ENCODE measurements at places on chromosomes 4 and X.

DNA sequence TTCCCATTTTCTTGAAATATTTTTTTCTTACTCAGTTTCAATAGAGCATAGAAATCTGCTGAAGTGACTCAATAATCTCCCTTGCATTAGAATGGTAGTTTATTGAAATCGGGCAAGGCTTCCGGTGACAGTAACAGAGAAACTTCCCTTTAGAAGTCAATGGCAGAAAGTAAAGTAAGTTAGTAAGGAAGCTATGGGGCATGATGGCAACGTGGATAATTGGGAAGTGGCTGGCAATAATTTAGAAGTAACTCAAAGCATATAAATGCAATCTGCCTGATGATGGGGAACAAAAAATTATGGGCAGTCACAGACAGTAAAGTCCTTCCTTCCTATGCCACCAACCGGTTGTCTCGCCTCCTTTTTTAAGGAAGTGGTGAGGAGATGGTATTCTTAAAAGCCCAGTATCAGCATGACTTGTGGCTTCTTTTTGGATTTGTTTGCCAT, 7.6 kb downstream of the CYBB start:
- H3K27ac ChIP-seq, result no peak overlapping the region
- DNase-seq, result no peak
- H3K4me1 ChIP-seq, result peaks cover 17% of the 10 kb centered on the region
- H3K4me3 ChIP-seq, result no peak overlapping the region
- H3K27me3 ChIP-seq, result no peaks in the 10 kb centered on the region

DNA sequence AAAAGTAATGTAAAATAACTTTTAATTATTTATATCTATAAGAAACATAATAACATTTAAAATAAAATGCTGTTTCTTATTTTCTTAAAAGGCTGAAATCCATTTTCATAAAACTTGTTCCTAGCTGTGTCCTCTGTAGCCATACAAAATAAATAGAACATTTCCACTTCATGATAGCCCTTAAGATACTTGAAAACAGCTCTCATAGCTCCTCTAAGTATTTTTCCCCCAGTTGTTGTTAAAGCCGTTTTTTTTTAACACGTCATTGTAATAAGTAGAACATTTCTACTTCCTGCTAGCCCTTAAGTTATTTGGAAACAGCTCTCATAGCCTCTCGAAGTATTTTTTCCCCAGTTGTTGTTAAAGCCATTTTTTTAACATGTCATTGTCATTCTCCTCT, 97.3 kb upstream of the SOX3 start:
- DNase-seq, result no peak
- no peak overlapping the region for H3K27ac ChIP-seq
- H3K36me3 ChIP-seq, result no peaks in the 10 kb centered on the region
- H3K4me3 ChIP-seq, result no peak overlapping the region
- no peaks in the 10 kb centered on the region for H3K27me3 ChIP-seq

DNA sequence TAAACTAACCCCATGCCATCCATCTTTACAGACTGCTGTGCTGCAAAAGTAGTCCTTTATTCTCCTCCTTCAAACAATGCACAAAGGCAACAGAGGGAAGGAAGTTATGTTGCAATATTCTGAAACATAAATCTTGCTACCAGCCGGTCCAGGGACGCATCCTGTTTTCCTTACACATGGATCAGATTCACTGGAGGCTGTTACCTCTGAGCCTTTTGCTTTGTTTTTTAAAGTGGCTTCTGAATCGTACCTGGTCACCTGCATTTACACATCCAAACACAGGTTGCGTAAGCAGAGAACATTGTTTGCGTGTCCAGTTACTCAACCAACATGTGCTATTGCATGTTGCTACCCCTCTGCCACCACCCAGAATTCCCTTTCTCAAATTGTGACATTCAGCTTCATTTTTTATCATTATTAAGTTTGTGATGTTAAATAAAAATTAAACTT, 8.8 kb downstream of the PPARGC1A start:
- no peaks in the 10 kb centered on the region for H3K36me3 ChIP-seq
- DNase-seq, result no peak
- H3K4me1 ChIP-seq, result no peaks in the 10 kb centered on the region

- DNase-seq, result peak; percentile 29
- peak within 1 kb of the TSS; percentile 85 for H3K4me3 ChIP-seq
- peak within 1 kb of the TSS; percentile 53 for H3K27ac ChIP-seq
- H3K36me3 ChIP-seq, result peaks cover 12% of the 10 kb centered on the region
- H3K27me3 ChIP-seq, result no peaks in the 10 kb centered on the region
Observed at GRCh38 chrX:1336331-1336943, at the start of gene IL3RA. Gene IL3RA (plus strand): TSS chrX:1336785. CDS start chrX:1341766, 4,981 bp downstream.
